Immature natural killer cell (primary cell): ENCODE measurements at places on chromosomes 2 and 18. TPM values are rescaled to one million over a fixed set of nuclear protein-coding genes. Genes with fewer than 3 reads are reported as not detected.

DNA sequence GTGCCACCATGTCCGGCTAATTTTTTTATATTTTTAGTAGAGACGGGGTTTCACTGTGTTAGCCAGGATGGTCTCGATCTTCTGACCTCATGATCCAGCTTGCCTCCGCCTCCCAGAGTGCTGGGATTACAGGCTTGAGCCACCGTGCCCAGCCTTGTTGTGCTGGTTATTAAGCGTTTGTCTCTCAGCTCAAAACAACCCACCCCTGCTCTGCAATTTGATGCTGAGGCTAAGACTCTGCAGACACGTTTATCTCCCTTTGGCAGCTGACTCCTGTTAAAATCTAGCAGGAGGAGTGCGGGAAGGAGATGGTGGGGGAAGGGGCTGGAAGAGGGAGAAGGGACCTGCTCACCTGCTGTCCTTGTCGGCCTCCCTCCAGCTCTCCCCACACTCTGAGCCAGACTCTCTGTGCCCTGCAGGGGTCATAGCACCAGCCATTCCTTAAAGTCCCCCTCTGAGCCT, 29.9 kb upstream of the IMPA2 start:
- no peak for DNase-seq

GRCh38 chr2:86518481-86518880, 44.8 kb downstream of the CHMP3 start:
- DNase-seq: peak; percentile 6

DNA sequence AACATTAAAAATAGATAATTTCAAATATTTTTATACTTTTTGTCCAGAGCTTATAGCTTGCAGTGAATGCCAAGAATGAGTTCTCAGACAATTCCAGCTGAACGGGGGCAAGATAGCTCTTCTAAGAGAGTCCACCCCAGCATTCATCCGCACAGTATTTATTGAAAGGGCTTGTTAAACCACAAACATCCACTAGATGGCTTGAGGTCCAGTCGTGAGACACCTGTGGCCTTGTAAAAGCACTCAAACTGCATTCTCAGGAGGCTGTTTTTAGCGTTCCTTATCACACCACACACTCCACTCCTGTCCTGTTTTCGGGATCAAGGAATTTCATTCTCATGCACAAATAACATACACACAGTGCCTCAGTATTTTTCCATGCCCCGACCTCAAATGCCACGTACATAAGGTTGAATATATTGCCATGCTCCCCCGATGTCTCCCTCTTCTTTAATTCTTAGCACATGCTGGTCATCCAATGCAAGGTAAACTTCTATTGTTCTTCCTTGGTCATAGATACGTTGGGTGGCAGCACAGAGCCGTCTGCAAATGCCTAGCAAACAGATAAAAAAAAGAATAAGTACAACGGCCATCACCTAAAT, 47.4 kb downstream of the DNAJC10 start:
- no peak for DNase-seq

DNA sequence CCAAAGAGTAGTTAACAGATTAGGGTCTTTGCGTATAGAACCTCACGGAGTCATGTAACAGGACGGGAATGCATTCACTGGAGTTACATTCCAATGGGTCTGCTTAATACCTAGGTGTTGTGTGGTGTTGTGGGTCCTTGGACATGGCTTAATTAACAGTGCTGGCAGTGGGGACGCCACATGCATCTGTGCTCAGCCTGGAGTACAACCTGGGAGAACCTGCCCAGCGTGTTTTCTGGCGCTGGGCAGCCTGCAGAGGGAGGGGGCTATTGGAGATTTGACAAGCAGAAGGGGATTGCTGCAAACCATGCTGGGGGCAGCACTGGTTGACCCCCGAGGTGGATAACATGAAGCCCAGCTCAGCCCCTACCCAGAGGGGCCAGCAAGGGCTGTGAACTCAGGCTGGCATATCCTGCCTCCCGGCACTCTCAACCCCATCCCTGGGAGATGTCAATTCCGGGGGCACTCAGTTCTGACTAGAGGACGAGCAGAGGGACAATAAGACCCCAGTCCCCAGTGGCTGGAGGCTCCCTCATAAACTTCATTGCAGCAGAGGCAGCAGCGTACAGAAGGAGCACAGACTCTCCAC, 29.3 kb upstream of the COPS8 start:
- DNase-seq: no peak

DNA sequence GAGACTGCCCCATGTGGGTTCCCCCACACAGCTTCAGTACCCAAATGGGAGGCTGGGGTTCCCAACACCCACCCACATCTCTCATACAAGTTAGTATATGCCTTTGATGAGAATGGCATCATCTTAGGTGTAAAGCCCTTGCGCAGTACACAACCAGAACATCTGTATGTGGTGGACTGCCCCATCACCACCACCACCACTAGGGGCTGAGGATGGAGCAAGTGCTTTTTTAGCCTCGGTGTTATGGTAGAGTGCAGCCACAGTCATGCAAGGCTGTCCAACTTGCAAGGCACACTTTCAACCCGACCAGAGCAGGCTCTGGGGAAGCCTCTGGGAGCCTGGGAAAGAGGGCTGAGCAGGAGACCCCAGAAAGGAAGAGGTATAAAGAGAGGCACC, 241.2 kb downstream of the TFCP2L1 start:
- no peak for DNase-seq

GRCh38 chr2:207898354-207898695, 127.0 kb downstream of the PLEKHM3 start:
- no peak for DNase-seq

GRCh38 chr2:128329607-128330006, 10.9 kb upstream of the HS6ST1 start:
- no peak for DNase-seq

DNA sequence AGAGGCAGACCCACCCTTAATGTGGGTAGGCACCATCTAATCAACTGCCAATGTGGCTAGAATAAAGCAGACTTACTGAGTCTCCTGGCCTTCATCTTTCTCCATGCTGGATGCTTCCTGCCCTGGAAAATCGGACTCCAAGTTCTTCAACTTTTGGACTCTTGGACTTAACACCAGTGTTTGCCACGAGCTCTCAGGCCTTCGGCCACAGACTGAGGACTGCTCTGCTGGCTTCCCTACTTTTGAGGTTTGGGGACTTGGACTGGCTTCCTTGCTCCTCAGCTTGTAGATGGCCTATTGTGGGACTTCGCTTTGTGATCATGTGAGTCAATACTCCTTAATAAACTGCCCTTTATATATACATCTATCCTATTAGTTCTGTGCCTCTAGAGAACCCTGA, 21.9 kb downstream of the ST8SIA5 start:
- DNase-seq: no peak

GRCh38 chr2:205270689-205271088, 411.6 kb upstream of the NRP2 start:
- DNase-seq: no peak

- no peak for DNase-seq
Measured at GRCh38 chr2:37652199-37652640, 19.2 kb downstream of the CDC42EP3 start.

DNA sequence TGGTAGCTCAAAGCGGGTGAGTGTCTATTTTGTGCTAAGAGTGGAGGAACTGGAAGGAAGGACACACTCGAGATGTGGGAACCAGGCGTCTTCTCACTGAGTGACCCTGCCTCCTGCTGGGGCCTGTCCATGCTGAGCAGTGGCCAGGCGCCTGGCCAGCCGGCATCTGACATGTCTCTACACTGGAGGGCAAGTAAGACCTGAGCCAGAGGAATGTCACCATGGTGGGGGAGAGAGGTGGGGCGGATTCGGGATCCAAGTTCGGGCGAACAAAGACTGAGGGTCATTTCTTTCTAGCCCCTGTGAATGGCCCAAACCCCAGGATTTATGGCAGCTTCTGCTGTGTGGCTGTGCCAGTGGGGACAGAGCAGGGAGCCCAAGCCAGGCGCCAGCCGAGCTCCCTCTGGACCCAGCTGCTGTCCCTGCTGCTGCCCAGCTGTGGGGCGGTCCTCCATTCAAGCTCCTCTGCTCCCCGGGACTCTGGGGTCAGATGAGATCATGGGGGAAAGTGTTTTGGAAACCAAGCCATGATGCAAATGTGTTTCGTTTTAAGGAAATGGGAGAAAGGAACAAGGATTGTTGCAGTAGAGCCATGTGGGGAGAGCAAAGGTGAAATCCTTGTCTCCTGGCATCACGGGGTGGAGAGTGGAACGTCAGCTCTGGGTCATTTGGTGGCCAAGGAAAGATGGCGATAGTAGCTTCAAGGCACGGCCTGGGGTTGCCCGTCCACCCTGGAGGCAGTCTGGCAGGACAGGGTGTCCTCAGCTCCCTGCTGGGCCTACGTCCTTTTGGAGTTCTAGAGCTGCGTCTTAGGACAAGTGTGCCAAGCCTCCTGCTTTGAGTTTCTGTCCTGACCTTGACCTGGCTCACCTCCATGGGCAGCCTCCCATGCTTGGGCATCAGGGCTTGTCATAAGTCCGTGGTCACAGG, 8.1 kb downstream of the ACKR3 start:
- no peak for DNase-seq

GPR39 gene
- not detected for polyA plus RNA-seq

ALLC gene
- polyA plus RNA-seq: not detected

ADAM17 gene
- polyA plus RNA-seq: 14.9 TPM

SPP2 gene
- polyA plus RNA-seq: not detected

R3HDM1 gene
- polyA plus RNA-seq: 25.2 TPM
